ENCODE measurements at places on chromosomes 11 and 22. TPM values are rescaled to one million over a fixed set of nuclear protein-coding genes. Genes with fewer than 3 reads are reported as not detected.

- no peak for DNase-seq
Observed at GRCh38 chr11:44852159-44852747, 98.4 kb downstream of the TP53I11 start.

GRCh38 chr11:2089536-2090165 lies 49.5 kb downstream of the IGF2 start:
- no peak for DNase-seq

GRCh38 chr11:109821511-109821910 lies 271.7 kb upstream of the ZC3H12C start:
- DNase-seq: no peak

DNA sequence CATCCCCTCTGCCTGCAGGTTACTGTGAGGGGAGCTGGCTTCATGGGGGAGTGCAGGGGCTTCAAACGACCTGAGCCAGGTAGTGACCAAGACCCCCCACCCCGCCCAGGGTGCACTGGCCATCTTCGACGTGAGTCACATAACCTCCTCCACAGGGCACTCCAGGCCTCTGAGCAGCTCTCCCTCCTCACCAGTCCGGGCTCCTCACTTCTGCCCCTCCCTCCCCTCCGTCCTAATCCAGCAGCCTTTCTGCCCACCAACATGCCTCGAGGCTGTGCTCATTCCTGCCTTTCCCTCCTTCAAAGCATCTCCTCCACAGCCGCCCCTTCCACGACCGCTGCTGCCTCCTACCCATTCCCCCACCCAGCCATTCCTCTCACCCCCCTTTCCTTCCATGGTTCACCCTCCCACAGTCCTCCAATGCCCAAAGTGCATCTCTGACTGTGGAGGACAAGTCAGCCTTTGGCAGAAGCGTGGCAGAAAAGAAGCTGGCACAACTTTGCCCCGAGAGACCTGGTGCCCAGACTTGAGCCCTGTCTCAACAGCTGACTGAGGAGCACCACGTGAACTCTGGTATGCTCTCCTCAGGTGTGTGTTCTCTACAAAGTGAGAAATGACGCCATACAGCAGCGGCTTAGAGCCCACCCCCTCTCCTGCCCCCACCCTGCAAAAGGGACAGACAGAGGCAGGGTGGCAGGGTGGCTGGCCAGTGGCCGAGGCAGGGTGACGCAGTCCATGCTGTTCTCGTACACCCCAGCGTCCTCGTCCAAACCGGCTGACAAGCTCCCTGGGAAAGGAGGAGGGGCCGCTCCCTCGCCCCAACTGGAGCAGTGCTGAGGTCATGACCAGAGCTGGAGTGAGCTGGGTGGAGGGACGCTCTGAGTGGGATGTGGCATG lies 30.4 kb downstream of the OPCML start:
- no peak for DNase-seq

GRCh38 chr11:128451652-128452470 lies 135.5 kb downstream of the ETS1 start:
- no peak for DNase-seq

GRCh38 chr11:112634995-112635737 lies 326.1 kb upstream of the NCAM1 start:
- DNase-seq: no peak

GRCh38 chr11:112617977-112618826 lies 343.0 kb upstream of the NCAM1 start:
- DNase-seq: no peak

DNA sequence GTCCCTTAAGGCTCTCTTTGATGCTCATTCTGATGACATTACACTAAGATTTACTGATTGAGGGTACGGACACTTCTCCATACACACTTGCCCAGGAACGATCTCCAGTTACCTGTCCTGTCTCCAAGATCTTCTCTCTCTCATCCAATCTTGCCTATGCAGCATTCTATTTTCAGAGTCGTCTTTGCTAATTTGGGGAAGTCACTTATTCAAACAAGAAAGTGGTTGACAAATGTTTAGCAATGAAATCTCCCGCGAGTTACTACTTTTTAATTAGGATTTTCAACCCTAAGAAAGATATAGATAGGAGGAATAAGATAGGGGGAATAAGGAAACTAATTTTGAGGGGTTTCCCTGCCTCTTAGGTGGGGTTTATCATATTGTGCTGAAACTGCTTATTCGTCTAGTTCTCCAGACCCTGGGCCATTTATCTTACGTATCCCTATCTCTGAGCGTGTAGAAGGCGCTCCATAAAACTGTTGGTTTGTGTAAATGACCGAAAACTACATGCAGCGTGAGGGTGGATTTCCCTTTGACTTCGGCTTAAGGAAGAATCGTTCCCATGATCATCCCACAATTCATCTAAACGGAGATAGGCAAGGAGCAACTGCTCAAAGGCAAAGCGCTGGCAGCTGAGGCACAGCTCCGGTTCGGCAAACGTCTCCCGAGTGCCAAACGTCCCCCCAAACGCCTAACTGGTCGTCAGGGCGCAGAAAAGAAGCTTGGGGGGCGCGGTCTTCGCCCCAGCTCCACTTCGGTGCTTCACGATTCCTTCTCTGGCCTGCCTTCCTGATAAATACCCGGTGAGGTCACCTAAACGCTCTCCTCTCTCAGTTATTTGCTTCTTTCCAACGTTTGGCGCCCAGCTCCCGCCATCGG lies 804 bp downstream of the APIP start:
- no peak for DNase-seq

DNA sequence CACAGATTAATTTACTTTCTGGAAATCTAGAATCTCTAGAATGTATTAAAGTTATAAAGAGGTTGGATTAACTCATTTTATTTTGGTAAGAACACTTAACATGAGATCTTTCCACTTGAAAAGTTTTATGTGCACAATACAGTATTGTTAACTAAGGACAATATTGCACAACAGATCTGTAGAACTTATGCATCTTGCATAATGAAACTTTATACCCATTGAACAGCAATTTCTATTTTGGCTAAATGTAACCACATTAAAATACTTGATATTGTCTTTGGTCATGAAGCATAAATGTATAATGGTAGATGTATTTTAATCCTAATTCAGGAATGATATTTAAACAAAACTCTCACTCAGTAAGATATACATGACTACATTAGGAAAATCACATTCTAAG lies 203.8 kb downstream of the SNX19 start:
- DNase-seq: no peak

GRCh38 chr11:126599217-126599897 lies 243.9 kb downstream of the ST3GAL4 start:
- no peak for DNase-seq

DNA sequence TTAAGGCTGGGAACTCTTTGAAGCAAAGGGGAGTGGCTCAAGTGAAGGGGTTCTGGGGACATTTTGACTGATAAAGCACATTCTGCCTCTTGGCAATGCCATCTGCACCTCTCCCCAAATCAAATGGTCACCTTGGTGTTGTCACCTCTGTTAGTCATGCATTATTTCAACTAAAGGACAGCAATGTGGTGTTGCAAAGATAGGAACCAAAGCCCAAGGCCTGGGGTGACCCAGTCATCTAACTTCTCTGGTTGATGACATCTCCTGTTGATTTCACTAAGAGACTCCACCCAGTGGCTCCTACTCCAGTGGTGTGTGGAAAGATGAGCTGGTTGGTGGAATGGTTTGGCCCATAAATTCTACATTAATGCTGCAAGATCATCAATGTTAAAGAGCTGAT lies 7.8 kb upstream of the MS4A1 start:
- DNase-seq: no peak

DNA sequence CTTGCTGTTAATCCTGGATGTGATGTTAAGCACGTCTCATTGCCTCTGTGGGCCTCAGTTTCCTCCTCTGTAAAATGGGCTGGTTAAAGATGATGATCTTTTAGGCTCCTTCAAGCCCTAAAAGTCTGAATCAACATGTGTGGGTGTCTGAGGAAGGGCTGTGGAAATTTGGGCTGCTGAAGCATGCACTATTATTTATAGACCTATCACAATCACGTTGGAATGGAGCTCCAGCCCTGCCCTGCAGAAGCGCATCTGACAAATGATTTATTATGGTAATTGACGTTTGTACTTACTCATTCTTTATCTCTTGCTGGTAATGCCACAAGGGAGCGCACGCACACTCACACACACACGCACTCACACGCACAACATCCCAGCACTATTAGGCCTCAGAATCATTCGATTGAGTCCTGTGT lies 20.4 kb downstream of the P2RX3 start:
- no peak for DNase-seq

GRCh38 chr11:28089378-28089777 lies 18.6 kb downstream of the KIF18A start:
- DNase-seq: no peak

- no peak for DNase-seq
Observed at GRCh38 chr11:118607401-118608359, at the start of gene PHLDB1. Gene PHLDB1, plus strand, starts transcription at chr11:118607615. Its CDS starts 6,222 bp downstream, at chr11:118613837.

DNA sequence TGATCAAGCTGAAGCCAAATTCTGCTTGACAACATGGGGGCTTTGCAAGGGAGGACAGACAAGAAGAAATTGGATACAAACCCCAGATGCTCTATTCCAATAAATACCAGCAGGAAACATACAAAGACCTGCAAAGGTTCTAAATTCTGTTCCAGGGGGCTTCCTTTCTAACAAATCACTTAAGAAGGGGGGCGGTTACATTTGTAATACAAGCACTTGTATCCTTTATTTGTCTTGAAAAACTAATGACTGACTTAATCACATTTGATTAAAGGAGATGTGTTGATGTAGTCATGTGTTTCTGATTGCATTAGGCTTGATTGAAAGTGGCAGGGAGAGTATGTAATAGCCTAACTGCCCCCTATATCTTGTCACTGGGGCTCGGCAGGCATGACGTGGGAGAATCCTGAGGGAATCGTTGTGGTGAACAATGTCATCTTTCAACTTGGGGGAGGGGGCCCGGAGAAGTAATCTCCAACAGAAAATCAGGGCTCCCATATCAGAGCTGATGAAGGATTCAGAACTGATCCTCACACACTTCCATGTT lies 361.7 kb downstream of the INSC start:
- no peak for DNase-seq

DNA sequence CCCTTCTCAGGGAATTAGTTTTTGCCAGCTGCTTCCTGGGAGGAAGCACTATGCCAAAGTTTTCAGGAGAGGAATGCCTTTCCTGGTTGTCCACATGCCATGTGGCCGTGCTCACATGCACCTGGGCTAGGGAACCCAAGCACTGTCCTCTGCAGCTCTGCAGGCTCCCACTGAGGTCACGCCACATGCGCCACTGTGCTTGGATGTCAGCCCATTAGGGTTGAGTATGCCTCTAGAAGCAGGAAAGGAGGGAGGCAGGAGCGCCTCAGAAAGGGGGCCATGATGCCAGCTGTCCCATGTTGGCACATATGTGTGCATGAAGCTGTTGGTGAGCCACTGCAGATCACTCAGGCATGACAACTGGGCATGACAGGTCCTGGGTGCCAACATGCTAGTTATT lies 81.6 kb upstream of the SUSD2 start:
- no peak for DNase-seq

GRCh38 chr22:27405672-27406388 lies 395.7 kb downstream of the MN1 start:
- DNase-seq: no peak

Gene TPBGL
- not detected for polyA plus RNA-seq

Gene MLC1
- 0.10 TPM for polyA plus RNA-seq

Gene C22orf42
- polyA plus RNA-seq: not detected

Data from BJ (cell line).